Stimulated activated CD4-positive, alpha-beta T cell treated with anti-CD3 and anti-CD28 coated beads, Interleukin-15, amount 100 ng/mL, for 1 hour (primary cell): ENCODE measurements at places on chromosomes 6 and 20.

DNA sequence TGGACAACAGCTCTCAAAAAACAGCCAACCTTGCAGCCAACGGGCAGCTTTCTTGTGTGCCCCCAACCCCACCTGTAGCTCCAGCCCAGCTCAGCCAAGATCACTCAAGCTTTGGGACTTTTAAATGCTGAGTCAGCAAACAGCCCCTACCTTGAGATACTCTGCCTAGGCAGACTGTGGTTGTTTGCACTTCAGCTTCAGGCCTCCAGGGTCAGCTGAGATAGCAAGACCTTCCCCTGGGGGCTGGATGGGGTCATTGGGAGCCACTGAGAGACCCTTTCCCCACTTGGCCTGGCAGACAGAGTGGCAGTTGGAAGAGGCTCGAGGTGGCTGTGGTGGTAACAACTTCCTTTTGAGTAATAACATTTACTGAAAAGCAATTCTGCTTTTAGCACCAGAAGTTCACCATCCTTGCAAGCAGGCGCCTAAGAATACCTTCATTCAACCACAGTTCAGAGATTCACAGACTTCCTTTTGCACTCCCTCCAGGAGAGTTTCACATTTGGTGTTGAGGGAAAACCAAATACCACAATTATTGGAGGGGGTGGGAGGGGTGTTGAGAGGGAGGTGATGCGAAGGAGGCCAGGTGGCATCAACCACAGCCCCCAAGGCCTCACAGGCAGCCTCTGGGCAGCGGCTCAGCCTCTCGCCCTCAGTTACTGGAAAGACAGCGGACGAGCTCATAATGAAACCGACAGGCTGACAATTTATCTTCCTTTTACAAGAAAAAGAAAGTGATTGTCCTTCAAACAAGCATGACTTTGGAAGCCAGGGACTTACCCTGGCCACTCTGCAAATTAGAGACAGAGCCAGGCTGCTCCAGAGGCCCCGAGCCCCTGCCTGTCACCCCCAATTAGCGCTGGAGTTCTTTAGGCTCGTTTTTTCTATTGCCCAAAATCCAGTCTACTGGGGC is 148.1 kb downstream of the CEBPB start:
- DNase-seq = no peak

DNA sequence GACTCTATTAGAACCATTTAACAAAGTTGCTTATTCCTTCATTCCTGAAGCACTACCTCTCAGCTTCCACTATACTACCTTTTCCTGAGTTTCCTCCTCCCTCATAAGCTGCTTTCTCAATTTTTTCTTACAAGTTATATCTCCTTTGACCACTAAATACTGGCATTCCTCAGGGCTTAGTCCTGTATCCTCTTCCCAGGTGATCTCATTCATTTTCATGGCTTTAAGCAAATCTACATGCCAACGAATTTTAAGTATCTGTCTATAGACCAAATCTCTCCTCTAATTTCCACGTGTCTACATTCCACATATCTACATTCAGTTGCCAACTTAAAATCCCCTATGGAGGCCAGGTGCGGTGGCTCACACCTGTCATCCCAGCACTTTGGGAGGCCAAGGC is 134.7 kb downstream of the BTBD9 start:
- DNase-seq = no peak

DNA sequence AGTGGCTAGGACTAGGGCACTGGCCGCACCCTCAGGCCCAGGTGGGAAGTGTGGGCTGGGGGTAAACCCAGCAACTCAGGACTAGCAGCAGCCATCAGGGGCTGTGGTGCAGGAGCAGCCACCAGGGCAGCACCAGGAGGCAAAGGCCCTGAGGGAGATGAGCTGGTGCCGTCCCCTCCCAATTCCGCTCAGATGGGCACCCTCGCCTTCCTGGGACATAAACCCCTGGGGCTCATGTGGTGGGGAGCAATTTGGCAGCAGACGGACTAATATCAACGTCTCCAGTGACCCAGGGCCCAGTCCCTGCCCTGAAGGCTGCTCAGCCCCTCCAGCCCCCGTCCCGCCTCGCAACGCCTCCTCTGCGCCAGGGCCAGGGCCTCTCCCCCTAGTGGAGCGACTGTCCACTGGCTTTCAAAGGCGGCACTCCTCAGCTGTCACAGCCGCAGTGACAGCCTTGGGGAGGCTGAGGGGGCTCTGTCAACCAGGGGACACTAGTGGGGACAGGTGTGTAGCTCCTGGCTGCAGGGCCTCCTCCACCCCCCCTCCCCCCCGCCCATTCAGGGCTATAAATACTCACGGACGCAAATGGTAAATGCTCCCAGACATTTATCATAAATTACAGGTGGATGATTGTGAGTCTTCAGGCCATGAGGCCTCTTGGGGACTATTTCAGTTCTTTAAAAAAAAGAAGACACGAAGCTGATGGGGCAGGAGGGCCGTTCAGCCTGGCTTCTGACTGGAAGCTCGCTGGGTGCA is 349.9 kb downstream of the ZFAND3 start:
- no peak for DNase-seq

GRCh38 chr6:136073216-136073615 is 176.9 kb downstream of the MTFR2 start:
- DNase-seq = no peak

DNA sequence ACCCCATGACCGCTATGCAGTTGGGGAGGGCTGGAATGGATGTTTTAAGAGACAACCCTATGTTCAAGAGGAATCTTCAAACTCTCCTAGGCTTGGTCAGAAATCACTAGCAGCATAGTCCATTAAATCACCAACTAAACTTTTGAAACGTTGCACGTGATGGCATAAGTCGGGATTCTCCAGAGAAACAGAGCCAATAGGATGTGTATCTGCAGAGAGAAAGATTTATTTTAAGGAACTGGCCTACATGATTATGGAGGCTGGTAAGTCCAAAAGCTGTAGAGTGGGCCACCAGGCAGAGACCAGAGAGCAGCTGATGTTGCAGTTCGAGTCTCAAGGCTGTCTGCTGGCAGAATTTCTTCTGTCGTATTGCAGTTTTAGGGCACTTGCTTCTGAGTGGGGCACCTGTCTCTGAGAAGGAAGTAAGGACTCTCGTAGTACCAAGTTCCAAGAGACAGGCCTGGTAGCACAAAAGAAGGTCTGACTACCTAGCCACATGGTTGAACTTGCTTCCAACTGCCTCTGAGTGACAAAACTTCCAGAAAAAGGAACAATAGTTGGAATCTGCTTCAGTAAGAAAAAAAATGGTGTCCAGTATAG is 11.9 kb upstream of the IFNGR1 start:
- DNase-seq = no peak

GRCh38 chr6:3233321-3233720 is 5.9 kb upstream of the TUBB2B start:
- no peak for DNase-seq

DNA sequence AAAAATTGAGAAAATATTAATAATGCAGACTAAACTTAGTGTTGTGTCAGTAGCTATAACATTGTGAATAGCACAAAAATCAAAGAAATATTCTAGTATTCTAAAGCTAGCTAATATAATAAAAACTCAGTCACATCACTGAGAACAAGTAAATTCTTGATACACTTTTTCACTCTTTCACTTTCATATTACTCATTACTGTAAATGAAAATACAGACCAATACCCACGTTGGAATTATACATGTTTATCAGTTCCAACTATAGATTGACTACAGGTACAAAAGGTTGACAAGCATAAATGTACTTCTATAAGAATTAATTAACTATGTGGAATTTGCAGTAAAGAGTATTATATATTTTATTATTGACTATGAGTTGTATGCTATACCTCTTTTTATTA is 1043.4 kb upstream of the FLRT3 start:
- no peak for DNase-seq

- no peak for DNase-seq
Observed at GRCh38 chr6:33215271-33216116, 7.2 kb downstream of the RING1 start.

- DNase-seq = no peak
Observed at GRCh38 chr6:45314146-45314545, 14.0 kb upstream of the RUNX2 start.

DNA sequence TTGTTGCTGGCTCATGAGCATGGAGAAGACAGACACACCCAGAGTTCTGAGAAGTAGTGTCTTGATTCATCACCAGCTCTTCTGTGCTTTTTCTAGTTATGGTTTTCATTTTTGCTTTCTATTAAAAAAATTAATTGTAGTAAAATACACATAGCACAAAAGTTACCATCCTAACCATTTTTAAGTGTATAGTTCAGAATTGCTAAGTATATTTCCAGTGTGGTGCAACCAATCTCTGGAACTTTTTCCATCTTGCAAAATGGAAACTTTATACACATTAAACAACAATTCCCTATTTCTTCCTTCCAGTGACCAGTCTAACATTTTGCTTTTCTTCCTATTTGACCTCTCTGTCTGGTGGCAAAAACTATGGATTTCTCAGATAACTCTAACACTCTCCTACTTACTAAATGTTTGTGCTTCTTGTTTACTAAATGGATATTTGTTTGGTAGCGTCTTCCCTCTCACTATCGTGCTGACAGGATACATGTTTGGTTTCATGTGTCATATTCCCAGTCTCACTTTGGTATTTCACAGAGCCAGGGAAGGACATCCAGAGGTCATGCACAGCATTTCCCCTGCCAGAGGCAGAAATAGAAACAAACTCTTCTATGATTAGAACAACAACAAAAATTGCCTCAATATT is 40.6 kb downstream of the TXLNB start:
- no peak for DNase-seq
